ENCODE measurements at places on chromosomes 3 and 15.

- H3K36me3 ChIP-seq = no peaks in the 10 kb centered on the region
- no peaks in the 10 kb centered on the region for H3K27me3 ChIP-seq
- H3K4me1 ChIP-seq = peaks cover 38% of the 10 kb centered on the region
- no peak for DNase-seq
- peak overlapping the region; percentile 54 for H3K27ac ChIP-seq
These were observed 3.6 kb downstream of the FYTTD1 start for GRCh38 chr3:197753263-197753662.

DNA sequence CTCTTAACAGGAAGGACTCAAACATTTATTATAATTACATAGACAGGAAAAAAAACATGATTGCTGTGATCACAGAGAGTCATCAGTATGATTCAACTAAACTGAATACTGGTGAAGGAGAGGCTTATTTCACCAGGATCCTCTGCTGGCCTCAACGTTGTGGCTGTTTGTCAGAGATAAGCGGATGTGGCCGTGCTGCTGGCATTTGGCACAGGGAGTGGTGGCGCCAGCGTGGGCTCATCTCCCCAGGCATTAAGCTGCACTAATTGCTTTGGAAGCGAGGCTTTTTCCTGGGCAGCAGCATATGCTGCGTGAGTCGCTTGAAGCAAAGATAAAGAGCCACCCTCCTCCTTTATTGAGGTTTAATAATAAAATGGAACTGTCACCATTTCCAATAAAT is 306.7 kb downstream of the LRTM1 start:
- no peak for DNase-seq
- no peaks in the 10 kb centered on the region for H3K36me3 ChIP-seq

DNA sequence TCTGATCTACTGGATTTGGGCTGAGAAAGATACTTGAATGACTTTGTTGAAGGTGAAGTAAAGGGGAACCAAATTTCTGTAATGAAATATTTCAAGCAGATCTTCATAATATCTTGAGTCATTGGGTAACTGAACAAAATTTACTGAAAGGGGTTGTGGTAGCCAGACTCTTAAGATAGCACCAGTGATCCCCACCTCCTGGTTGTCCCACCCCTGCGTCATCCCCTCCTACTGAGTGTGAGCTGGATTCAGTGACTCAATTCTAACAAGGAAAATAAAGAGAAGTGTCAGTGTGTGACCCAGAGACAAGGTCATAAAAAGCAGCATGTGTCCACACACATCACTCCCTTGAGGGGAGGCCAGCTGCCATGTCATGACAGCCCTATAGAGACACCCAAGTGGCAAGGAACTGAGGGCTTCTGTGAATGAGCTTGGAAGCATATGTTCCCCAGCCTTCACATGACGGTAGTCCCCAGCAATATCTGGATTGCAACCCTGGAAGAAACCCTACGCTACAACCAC is 107.1 kb downstream of the MECOM start:
- H3K27ac ChIP-seq = no peak overlapping the region
- peaks cover 12% of the 10 kb centered on the region for H3K4me1 ChIP-seq

DNA sequence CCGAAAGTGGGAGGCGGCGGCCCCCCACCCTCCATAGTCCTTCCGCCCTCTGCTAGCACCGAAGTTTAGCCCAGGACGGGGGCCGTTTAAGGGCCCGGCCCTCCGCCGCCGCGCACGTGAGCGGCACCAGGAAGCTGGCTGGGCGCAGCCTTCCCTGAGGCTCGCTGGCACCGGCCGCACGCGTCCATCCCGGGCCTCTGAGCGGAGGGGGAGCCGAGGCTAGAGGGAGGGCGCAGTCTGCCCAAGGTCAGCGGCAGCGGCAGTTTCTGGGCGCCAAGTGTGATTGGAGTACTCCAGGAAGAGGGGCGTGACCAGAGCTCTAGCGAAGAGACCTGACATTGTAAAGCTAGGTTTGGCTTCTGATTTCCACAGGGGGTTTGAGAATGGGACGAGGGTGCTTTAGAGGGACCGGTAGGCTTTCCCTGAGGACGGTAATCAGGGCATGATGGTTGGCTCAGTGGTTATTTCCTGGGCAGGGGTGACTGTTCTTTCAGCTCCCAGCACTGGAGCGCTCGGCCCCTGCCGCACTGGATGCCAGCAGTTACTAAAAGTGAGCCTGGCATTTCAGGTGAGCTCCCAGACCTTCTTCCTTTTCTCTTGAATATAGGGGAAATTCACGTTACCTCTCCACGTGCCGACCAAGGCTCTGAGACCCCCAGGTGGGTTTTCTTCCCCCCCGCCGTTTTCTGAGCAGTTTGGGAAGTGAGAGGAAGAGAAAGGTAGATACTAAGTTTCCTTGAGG is 853 bp downstream of the TEX264 start:
- H3K4me1 ChIP-seq = peaks cover 41% of the 10 kb centered on the region
- H3K36me3 ChIP-seq = no peaks in the 10 kb centered on the region
- no peaks in the 10 kb centered on the region for H3K27me3 ChIP-seq

GRCh38 chr15:69272139-69272538 is 26.6 kb upstream of the PAQR5 start:
- no peaks in the 10 kb centered on the region for H3K27me3 ChIP-seq
- no peak overlapping the region for H3K27ac ChIP-seq
- H3K36me3 ChIP-seq = peaks cover 2% of the 10 kb centered on the region
- H3K4me1 ChIP-seq = peaks cover 5% of the 10 kb centered on the region
- H3K4me3 ChIP-seq = no peak overlapping the region

DNA sequence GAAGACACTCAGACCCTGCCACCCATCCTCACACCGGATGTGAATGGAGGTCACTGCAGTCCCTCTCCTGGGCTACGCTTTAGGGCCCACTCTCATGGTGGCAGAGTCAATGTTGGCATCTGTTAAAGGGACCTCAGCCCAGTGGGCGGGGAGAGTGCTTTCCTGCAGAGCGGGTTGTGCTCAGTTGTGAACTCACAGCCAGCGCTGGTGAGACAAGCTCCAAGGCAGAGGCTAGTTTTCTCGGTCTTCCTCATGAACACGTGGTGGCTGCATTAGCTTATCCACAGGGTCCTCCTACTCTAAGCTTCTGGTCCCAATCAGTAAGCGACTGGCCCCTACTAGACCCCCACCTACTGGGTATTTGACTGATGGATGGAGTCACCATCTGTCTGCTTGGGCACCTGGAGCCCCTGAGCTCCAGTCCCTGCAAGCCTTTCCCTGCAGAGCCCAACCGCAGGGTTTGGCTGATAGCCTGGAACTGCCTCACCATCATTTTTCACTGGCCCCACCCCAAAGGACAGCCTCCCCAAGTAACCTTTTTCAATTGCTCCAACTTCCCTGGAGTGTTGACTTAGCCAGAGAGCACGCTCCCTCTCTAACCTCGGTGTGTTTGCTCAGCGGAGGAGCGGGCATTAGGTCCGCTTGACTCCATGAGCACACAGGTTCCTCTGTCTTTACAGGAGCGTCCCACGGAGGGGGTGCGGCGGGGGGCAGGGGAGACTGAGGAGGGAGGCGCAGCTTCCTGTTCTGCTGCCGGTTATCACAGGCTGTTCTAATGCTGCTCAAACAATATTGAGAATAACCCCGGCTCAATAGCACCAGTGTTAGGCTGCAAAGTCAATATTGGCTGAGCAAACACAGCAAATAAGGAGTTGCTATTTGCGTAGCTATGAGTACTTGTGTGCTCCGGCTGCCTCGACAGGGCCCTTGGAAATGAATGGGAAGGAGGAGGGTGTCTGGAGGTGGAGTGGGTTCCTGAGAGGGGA is 141.7 kb downstream of the RPLP1 start:
- H3K27ac ChIP-seq = peak overlapping the region; percentile 82
- H3K4me3 ChIP-seq = peak overlapping the region; percentile 47
- H3K36me3 ChIP-seq = no peaks in the 10 kb centered on the region

DNA sequence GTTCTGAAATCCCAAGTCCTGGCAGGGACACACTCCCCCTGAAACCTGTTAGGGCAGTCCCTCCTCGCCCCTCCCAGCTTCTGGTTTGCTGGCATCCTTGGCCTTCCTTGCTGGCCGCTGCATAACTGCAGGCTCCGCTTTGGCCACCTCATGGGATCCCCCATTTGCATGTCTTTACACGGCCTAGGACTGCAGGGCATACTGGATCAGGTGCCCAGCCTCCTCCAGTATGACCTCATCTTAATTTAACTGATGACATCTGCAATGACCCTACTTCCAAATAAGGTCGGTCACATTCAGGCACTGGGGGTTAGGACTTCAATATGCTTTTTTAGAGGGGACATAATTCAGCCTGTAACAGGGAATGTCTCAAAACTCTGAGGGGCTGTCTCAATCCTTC is 173.3 kb downstream of the RAB11A start:
- H3K27me3 ChIP-seq = peaks cover 67% of the 10 kb centered on the region
- no peaks in the 10 kb centered on the region for H3K36me3 ChIP-seq
- no peak for DNase-seq
- H3K27ac ChIP-seq = no peak overlapping the region

GRCh38 chr3:124685481-124685880 is 44.8 kb upstream of the UMPS start:
- H3K27me3 ChIP-seq = no peaks in the 10 kb centered on the region
- no peak overlapping the region for H3K4me3 ChIP-seq
- no peaks in the 10 kb centered on the region for H3K36me3 ChIP-seq
- DNase-seq = no peak
- H3K4me1 ChIP-seq = peaks cover 22% of the 10 kb centered on the region
- no peak overlapping the region for H3K27ac ChIP-seq

- no peak for DNase-seq
- H3K27me3 ChIP-seq = no peaks in the 10 kb centered on the region
- H3K4me1 ChIP-seq = peaks cover 31% of the 10 kb centered on the region
These were observed 53.4 kb upstream of the PRICKLE2 start for GRCh38 chr3:64278625-64279024.

DNA sequence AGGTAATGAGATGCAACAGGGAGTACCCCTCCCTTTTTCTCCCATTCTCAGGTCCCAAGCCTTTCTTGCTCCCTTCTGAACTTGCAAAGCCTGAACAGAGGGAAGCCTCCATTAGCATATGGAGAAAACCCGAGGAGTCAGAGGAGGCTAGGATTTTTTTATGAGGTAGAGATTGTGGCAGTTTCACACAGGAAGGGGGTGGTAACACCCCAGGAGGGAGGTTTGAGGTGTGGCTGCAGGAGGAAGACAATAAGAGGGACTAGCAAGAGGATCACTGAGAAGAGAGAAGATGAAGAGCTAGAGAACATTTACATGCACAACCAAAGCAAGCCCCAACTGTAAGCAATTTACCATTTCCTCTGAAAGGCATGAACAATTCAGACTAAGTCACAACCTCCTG is 322.7 kb downstream of the SV2B start:
- H3K27me3 ChIP-seq = peaks cover 18% of the 10 kb centered on the region
- H3K4me3 ChIP-seq = no peak overlapping the region
- no peaks in the 10 kb centered on the region for H3K4me1 ChIP-seq
- no peaks in the 10 kb centered on the region for H3K36me3 ChIP-seq

GRCh38 chr3:178778589-178778988 is 242.4 kb downstream of the KCNMB2 start:
- H3K27ac ChIP-seq = no peak overlapping the region
- DNase-seq = no peak
- H3K4me3 ChIP-seq = no peak overlapping the region
- H3K27me3 ChIP-seq = no peaks in the 10 kb centered on the region
- H3K36me3 ChIP-seq = no peaks in the 10 kb centered on the region

- H3K4me3 ChIP-seq = peak overlapping the region; percentile 12
- H3K27me3 ChIP-seq = peaks cover 68% of the 10 kb centered on the region
- H3K36me3 ChIP-seq = no peaks in the 10 kb centered on the region
- no peak overlapping the region for H3K27ac ChIP-seq
These were observed 36.8 kb upstream of the POLG start for GRCh38 chr15:89371228-89372044.

GRCh38 chr15:72967397-72967796 is 84.9 kb upstream of the NEO1 start:
- peaks cover 2% of the 10 kb centered on the region for H3K27me3 ChIP-seq
- DNase-seq = no peak
- no peak overlapping the region for H3K4me3 ChIP-seq
- H3K4me1 ChIP-seq = peaks cover 17% of the 10 kb centered on the region
- no peaks in the 10 kb centered on the region for H3K36me3 ChIP-seq
- H3K27ac ChIP-seq = no peak overlapping the region

DNA sequence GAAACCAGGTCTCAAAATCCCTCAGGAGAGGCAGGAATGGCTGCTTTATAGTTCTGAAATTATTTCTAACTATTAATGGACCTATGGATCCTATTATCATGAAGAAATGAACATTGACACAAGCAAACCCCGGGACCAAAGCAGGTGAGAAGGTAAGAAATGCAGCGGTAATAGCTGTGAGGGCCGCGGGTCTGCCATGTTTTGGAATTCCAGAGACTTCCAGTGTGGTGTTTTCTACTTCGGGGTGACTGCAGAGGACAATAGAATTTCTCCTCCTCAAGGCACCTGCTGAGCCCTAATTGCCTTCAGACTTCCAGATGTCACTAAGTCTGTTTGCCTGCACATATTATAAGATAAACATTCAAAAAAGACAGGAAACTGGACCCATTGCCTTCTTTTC is 437.4 kb downstream of the GABRG3 start:
- no peak overlapping the region for H3K4me3 ChIP-seq
- no peaks in the 10 kb centered on the region for H3K36me3 ChIP-seq
- no peak overlapping the region for H3K27ac ChIP-seq
- no peaks in the 10 kb centered on the region for H3K27me3 ChIP-seq

- H3K36me3 ChIP-seq = peaks cover 3% of the 10 kb centered on the region
- H3K27ac ChIP-seq = no peak overlapping the region
- peaks cover 6% of the 10 kb centered on the region for H3K27me3 ChIP-seq
- no peak overlapping the region for H3K4me3 ChIP-seq
- H3K4me1 ChIP-seq = no peaks in the 10 kb centered on the region
- DNase-seq = no peak
These were observed 152.5 kb upstream of the NPHP3 start for GRCh38 chr3:132874701-132875100.
